ENCODE measurements at places on chromosomes 2 and 18.

GRCh38 chr2:3320910-3321605, 56.6 kb downstream of the EIPR1 start:
- DNase-seq = no peak

DNA sequence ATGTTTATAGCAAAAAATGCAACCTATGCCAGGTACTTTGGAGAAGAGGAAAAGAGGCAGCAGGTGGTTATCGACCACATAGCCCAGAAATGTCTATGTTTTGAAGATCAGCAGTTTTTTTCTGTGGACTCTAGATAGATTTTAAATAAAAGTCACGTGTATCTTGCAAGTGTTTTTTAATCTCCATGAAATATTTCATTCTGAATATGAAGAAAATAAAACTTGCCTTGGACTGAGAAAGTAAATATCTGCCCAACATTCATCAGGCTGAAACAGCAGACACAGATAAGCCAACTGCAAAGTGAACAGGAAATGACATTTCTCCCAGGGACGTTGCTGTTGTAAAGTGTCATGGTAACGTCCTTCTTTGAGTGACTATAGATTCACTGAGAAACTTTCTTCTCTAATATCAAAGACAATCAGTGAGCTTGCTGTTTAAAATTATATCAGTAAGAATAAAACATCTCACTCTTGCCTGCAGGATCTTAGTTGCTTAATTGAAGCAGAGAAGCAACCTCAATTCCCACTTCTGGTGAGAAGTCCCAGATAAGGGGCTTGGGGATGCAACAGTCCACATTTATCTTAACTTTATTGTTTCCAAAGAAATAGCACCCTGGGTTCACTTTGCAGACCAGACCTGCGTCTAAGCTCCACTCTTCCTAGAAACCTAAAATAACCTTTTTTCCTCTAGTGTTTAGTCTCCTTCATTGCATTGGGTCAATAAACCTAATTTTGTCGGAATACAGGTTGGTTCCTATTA, 6.3 kb downstream of the MYOM1 start:
- no peak for DNase-seq

GRCh38 chr2:149082079-149082478, 43.6 kb downstream of the LYPD6B start:
- no peak for DNase-seq

DNA sequence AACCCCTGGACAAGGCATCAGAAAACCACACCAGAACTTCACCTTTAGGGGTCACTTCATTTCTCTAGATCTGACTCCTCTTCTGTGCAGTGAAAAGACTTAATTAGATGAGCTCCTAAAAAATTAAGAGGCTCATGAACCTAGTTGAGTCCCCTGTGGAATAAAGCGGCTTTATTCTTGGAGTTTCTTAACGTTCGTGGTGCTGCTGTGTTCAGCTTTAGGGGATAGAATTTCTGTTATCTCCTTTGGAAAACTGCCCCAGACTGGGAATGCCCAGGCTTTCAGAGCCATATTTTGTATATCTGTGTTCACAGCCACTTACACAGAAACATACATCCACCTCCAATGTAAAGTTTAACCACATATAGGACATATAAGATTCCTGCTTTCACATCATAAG, 165.8 kb downstream of the ANTXR1 start:
- no peak for DNase-seq

DNA sequence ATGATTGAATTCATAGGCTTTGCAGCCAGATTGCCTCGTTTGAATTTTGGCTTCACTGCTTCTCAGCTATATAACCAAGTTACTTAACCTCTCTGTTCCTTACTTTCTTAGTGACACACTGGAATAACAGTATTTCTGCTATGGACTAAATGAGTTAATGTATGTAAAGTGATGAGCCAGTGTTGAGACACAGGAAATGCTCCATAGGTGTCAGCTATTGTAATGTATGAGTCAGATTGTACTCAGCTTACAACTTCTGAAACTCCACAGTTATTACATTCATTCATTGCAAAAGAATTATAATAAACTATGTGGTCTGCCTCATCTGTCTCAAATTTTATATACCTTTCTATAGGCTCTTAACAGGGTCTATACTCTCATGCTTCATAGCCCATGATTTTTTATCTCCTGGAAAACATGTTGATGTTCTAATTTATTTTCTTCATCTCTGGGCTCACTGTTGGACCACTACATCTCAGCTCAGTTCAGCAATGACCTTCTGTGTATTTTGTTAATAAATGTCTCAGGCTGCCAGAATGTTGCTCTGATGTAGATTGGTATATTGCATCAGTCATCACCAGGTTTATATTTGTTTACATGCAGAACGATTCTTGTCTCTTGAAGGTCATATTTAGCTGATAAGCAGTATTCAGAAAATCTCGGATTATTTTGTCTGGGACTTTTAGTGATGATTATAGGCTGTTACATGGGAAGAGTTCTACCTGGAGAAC, 76.2 kb downstream of the MAP3K20 start:
- no peak for DNase-seq

DNA sequence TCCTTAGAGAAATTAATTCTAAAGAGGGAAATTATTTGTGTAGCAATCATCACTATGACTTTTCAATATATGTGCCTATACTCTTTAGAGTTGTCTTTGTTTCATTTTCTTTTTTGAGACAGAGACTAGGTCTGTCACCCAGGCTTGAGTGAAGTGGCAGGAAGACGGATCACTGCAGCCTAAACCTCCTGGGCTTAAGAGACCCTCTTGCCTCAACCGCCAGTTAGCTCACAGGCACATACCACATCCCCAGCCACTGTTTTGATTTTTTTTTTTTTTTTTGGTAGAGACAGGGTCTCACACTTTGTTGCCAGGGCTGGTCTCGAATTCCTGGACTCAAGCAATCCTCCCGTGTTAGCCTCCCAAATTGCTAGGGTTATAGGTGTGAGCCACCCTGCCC, 12.4 kb downstream of the YWHAQ start:
- no peak for DNase-seq

GRCh38 chr18:21684731-21685130, 19.8 kb downstream of the ABHD3 start:
- no peak for DNase-seq

DNA sequence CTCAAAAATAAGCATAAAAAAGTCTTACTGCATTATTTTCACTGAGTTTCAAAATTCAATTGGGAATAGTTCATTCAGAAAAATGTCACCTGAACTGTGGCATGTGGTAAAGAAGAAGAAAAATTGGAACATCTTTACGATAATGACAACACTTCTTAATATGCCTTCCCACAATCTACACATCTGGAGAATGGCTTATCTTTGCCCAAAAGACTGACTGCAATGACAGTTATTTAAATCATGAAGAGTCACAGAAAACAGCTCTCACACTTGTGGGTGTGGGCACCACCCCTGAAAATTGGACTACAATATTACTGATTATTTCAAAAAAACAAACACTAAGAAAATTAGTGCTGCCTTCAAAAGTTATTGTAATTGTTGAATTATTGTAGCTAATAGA, 152.3 kb downstream of the USP34 start:
- DNase-seq = no peak

DNA sequence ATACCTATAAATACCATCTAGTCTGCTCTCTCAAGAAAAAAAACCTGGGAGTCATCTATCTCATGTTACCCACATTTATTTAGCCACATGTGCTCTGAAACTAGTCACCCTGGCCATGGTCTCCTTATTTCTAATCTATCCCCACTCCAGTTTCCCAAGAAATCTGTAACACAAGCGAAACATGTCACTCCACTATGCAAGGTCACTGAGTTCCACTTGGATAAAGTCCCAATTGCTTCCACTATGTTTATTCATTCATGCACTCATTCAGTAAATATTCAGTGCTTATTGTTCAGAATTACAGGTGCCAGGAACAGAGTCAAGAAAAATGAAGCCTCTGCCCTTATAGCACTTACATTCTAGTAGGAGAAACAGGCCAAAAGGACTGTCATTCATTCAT, 369.4 kb upstream of the CYRIA start:
- DNase-seq = no peak

DNA sequence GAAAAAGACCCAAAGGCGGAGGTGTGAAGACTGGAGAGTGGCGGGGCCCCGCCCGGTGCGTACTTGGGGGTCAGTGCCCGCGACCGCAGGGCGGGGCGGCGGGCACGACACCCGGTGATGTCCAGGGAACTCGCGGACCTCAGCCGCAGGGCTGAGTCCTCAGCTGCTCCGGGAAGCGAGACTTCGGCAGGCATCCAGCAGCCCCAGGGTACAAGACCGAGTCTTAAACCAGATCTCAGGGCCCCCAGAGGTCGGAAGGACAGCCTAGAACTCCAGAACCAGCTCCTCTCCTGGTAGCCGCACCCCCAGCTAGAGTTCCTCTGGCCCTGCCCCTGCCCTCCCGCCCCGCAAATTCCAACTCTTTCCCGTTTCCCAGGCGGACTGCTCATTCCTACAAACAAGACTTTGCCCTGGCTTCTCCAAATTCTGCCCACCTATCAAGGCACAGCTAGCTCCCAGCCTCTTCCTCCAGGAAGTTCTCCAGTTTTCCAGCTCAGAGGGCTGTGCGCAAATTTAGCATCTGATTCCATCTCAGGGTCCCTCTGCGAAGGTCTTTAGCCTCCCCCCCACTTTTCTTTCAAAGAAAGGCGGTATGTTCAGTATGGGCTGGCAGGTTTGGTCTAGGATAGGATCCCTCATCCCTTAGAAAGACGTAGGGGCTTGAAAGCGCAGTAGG, 26.0 kb upstream of the NOTO start:
- no peak for DNase-seq

DNA sequence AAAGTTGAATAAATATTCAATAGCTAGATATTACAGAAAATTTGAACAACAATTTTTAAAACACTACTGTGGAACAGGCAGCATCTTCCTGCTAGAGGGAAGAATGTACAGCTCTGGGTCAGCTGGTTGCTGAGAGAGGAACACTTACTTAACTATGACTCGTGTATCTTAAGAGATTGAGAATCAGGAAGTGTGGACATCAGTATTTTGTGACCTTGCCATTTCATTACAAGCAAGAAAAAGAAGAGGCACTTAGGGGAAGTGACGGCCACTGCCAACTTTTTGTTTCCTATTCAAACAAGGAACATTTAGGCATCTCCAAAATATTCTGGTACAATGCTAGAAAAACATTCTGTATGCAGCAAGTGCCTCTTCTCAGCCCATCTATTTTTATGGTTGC, 45.9 kb downstream of the ITPRID2 start:
- DNase-seq = no peak

GRCh38 chr2:125386074-125386473, 1269.9 kb upstream of the GYPC start:
- DNase-seq = no peak

DNA sequence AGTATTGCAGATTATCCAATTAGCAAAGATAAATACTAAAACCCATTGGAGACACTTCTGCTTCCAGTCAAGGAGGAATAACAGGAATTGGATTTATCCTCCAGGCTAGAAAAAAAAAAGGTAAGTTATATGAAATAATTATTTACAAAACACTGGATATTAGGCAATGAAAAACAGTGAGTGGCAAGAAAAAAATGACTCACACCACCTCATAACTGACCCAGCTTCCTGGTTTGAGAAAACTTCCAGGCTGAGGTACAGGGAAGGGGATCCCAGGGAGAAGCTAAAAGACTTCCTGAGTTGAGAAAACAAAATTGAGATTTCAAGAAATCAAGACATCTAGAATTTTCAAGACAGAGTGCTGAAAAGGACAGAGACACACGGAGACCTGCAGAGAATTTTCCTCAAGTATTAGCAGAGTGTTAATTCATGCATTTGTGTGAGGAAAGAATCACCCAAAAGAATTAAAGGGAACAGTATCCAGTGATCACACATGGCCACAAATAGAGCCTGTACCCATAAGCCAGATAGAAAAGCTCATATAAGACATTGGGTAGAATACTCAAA, 17.4 kb downstream of the SRD5A2 start:
- no peak for DNase-seq

DNA sequence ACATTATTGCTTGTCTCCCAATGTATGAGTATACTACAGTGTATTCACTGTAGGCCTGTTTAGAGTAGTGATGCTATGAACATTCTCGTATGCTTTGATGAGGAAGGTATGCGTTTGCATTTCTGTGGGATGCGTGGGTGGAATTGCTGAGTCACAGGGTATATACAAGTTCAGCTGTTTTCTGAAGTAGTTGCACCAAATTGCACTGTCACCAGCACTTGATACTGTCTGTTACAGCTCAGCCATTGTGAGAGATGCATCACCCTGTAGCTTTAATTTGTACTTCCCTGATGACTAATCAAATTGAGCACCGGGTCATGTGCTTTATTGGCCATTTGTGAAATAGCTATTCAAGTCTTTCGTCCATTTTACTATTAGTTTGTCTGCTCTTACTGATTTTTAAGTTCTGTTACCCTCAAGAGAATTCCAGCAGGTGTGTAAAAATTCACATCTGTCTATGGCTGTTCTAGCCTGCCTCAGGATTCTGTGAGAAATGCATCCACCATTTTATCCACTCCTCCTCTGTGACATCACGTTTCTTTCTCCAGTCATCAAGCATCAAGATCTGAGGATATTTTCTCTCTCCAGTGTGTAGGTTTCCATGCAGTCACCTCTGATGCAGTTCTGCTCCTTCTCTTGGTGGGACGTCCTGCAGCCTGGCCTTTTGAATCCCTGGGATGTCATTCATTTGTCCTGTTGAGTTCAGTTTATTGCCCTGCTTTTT, 72.5 kb downstream of the DGKD start:
- no peak for DNase-seq

DNA sequence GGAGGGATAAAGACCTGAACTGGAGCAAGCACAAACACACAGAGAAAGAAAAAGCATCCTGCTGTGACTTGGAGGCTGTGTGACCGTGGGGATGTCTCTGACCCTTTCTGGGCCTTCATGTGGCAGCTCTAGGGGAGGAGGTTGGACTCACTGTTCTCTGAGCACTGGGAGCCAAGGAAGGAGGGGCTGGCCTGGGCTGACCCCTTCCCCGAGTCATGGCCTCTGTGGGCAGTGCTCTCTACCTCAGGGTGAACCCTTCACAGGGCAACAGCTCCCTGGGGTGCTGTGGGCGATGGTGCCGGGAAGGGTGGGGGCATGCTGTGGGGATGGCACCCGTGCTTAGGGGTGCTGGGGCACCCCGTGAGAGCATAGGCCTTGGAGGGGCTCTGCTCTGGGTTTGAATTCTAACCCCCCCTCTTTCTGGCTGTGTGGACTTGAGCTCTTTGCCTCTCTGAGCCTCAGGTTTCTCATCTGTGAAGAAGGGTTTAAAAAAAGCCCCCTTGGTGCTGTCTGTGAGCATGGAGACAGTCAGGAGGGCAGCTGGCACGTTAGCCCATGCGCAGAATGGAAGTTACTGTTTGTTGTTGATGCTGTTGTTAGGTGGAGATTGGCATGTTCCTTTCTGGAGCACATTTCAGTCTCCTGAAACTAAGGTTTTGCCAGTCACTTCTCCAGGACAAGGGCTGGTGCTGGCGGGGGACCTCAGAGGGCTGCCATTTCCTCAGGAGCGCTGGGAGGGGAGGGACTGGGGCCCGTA, 700 bp downstream of the TOGARAM2 start:
- no peak for DNase-seq

DNA sequence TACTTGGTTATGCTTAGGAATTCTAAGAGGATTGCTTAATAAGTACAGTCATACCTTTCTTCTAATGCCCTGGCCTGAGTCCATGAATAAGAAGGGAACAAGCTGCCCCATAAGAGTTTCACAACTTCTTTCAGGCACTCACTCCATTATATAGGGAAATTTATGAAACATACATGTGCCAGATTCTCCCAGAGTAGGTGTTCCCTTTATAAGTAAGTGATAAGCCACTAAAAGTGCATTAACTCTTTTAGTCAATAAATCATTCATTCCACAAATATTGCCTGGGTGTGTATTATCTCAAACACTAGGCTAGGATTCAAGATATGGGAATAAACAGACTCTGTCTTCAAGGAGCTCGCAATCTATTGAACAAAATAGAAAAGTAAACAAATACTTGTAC, 84.5 kb upstream of the RBBP8 start:
- DNase-seq = no peak
